ENCODE measurements at places on chromosomes 4 and X.

DNA sequence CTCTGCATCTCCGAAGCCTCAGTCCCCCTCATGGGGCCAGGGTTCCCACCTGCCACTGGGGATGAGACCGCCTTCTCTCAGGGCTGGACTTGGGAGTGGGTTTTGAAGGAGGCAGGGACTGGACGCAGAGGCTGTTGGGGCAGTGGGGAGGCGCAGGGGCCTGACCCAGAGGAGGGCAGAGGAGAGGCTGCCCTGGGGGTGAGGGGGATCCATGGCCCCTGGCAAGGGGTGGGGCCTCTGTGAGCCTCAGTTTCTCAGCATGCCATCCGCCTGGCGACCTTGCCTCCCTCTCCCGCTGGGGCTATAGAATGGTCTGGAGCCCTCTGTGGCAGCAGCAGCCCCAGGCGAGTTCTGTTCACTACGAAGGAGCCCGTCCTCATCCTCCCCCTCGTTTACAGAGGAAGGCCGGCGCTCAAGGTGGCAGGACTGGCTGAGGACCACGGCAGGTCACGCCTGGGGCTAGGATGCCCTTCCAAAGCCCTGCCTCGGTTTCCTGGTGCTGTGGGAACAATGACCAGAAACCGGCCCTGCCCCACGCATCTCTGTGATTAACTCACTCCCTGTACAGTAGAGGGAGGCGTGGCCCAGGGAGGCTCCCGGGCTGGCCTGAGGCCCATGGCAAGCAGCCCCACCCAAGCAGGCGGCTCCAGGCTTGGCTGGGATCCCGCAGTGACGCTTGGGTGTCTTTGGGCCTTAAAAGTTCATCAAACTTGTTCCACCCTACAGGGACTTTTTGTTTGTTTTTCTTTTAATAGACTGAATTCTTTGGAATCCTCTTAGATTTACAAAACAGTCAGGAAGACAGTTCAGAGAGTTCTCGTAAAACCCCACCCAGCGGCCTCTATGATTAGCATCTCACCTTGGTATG lies 16.0 kb upstream of the SH3TC1 start:
- peak; percentile 87 for ATAC-seq

DNA sequence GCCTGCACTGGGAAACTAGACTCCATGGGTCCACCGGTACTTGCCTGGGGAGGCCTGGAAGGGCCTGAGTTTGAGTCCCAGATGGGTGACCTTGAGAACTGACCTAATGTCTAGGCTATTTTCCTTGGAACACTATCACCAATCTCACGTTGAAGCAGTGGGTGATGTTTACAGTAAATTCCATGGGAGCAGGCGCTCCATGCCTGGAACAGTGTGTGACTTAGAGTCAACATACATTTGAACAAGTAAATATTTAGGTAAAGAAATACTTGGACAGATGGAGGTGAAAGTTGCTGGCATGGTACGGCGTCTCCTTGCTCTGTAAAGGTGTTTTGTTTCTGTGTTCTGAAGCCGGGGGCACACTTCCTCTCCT lies 47.5 kb downstream of the TBC1D14 start:
- ATAC-seq: no peak

GRCh38 chr4:22487328-22487727 lies 28.5 kb downstream of the ADGRA3 start:
- ATAC-seq: no peak

- no peak for ATAC-seq
These were observed 36.5 kb downstream of the PRR32 start for GRCh38 chrX:126855839-126856524.

- no peak for ATAC-seq
These were observed 2127.3 kb downstream of the PCDH7 start for GRCh38 chr4:32847461-32847860.

DNA sequence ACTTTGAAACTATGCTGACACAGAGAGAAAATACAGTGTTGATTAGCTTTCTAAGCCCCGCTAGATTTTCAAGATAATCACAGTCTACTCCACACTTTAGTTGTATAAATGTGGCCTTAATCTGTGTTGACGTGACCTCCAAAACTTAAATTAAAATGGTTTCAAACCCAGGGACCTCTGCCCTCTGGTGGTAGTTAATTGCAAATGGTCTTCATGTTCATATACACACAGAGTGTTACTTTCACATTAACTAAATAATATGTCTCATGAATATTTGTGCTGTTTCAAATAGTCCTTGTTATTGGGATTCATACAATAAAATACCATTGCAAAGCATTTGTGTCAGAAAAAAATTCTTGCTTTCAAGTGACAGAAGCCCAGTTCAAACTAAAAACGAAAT lies 64.3 kb downstream of the TASL start:
- no peak for ATAC-seq

- ATAC-seq: no peak
These were observed 424.9 kb downstream of the CENPC start for GRCh38 chr4:67120369-67120768.

GRCh38 chr4:152321398-152321797 lies 214.5 kb downstream of the FBXW7 start:
- ATAC-seq: no peak

GRCh38 chr4:82430964-82431745 lies 765 bp downstream of the ENOPH1 start:
- ATAC-seq: no peak

Measured in gastroesophageal sphincter (tissue), 4 donors.